ENCODE measurements at places on chromosomes 7 and 10.

DNA sequence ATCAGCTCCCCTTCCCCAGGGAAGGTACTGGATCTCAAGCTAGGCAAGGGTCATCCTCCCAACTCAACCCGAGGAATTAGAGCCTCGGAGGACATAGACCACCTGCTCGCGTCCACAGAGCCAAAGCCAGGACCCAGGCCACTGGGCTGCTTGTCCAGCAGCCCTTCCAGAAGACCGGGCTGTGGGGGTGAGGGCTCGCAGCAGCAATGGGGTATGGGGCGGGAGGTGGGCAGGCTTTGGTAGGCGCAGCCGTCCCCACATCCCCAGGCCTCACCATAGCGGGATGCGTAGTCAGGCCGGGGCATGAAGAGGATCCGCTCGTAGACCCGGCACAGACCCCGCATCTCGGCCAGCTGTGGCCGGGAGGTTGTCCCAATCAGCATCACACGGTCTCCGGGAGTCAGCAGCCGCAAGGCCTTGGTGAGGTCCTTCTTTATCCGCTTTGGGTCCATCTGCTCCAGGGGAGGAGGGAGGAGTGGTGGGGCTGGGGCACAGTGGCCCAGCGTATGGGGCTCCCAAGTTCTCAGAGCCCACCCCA lies 5.0 kb upstream of the ASB10 start:
- DNase-seq, result no peak

GRCh38 chr7:10120936-10121335 lies 852.7 kb upstream of the PHF14 start:
- no peak for DNase-seq

- DNase-seq, result no peak
These were observed 26.3 kb downstream of the CFAP70 start for GRCh38 chr10:73332379-73332778.

GRCh38 chr7:32461484-32461883 lies 28.7 kb downstream of the LSM5 start:
- no peak for DNase-seq

DNA sequence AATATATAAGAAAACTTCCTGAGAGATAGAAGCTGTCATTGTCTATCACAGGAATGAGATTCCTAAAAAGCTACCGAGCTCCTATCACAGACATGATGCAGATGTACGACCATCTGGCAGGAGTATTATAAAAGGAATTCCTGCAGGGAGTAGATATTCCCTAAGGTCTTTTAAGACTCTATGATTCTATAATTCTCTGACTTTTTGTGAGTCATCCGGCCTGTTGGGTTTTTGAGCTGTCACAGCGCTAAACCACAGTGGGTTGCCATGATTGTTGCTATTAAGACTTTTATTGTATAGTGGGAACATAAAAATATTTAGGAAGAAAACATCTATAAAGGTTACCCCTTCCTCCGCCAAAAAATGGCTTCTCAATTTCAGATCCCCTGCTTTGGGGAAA lies 223.4 kb downstream of the BMPER start:
- DNase-seq, result peak; percentile 13

- no peak for DNase-seq
These were observed 257 bp downstream of the WAC start for GRCh38 chr10:28533186-28533564.

DNA sequence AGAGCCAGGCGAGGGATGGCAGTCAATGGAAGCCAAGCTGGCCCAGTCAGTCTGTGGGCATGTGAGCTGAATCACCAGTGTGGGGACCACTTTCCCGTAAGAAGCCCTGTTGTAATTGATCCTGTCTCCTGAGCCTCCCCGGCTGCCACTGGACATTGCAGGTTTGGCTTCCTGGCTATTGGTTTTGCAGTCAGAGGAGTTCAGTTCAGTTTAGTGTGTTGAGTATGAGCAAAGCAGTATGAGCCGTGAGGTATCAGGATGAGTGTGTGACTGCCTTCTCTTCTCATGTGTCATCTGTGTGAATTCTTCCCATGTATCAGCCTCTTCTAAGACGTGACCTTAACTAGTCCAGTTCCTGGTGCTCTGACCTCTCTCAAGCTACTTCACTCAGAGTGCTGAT lies 227.4 kb downstream of the PRKG1 start:
- DNase-seq, result no peak

- peak; percentile 85 for DNase-seq
These were observed 39.8 kb upstream of the LANCL2 start for GRCh38 chr7:55325371-55325792.

GRCh38 chr7:144027070-144027469 lies 21.7 kb upstream of the OR2A5 start:
- peak; percentile 10 for DNase-seq

Data from fibroblast of the conjunctiva (primary cell).